Transverse colon (tissue), 4 donors: ENCODE measurements at places on chromosomes 12 and 14. TPM values are rescaled to one million over a fixed set of nuclear protein-coding genes. Genes with fewer than 3 reads are reported as not detected.

- DNase-seq, result no peak
These were observed 273.8 kb upstream of the SFSWAP start for GRCh38 chr12:131436922-131437705.

- DNase-seq, result no peak
These were observed 18.8 kb downstream of the ACVRL1 start for GRCh38 chr12:51926064-51926632.

DNA sequence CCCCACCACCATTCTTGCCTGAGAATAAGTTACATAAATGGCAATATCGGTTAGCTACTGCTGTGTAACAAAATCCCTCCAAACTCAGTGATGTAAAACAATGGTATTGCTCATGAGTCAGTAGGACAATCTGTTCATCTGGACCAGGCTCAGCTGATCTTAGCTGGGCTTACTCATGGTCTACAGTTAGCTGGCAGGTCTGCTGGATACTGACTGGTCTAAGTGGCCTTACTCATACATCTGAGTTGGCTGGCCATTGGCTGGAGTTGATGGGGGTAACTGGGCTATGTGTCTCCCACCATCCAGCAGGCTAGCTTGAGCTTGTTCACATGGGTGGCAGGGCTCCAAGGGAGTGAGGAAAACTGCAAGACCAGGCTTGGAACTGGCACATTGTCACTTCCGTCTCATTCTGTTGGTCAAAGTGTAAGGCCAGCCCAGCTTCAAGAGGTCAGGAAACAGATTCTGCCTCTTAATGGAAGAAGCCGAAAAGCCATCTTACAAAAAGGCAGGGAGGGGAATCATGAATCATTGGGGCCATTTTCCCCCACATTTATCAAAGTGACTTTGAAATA, 56.7 kb upstream of the CHGA start:
- DNase-seq, result no peak

DNA sequence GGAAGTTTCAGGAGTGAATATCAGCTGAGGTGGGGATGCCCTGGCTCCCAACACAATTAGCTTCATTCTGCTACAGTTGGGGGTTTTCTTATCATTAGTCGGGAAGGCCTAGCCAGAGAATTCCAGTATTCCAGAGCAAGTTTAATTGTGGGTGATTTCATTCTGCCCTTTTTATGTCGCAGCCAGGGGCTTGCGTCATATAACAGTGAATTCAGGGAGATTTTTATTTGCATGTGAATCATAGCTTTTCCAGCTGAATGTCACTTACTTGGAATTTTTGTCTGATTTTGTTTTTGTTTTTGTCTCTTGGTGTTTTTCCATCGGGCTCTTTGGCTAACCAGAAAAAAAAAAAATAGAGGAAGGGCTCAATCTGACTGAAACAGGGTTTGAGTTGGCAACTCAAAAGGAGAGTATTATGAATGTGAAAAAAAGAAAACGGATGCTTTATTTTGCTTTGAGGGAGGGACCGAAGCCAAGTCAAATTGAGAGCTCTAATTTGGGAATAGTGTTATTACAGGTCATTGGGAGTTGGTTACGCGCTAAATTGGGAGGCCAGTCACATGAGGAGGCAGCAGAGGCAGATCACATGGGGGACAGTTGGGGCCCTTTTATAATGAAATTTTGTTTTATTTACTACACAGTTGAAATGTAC, 119.4 kb downstream of the SAMD4A start:
- DNase-seq, result no peak

- DNase-seq, result no peak
These were observed 117.1 kb downstream of the GXYLT1 start for GRCh38 chr12:42027546-42027945.

- DNase-seq, result no peak
These were observed 95.1 kb downstream of the UNC79 start for GRCh38 chr14:93525696-93526451.

- no peak for DNase-seq
These were observed 14.0 kb upstream of the TBX3 start for GRCh38 chr12:114697741-114698565.

CYP46A1 gene
- total RNA-seq, result 0.64 TPM

- DNase-seq, result no peak
These were observed 16.8 kb downstream of the PELI2 start for GRCh38 chr14:56135001-56135400.

NUAK1 gene
- total RNA-seq, result 0.75 TPM

DNA sequence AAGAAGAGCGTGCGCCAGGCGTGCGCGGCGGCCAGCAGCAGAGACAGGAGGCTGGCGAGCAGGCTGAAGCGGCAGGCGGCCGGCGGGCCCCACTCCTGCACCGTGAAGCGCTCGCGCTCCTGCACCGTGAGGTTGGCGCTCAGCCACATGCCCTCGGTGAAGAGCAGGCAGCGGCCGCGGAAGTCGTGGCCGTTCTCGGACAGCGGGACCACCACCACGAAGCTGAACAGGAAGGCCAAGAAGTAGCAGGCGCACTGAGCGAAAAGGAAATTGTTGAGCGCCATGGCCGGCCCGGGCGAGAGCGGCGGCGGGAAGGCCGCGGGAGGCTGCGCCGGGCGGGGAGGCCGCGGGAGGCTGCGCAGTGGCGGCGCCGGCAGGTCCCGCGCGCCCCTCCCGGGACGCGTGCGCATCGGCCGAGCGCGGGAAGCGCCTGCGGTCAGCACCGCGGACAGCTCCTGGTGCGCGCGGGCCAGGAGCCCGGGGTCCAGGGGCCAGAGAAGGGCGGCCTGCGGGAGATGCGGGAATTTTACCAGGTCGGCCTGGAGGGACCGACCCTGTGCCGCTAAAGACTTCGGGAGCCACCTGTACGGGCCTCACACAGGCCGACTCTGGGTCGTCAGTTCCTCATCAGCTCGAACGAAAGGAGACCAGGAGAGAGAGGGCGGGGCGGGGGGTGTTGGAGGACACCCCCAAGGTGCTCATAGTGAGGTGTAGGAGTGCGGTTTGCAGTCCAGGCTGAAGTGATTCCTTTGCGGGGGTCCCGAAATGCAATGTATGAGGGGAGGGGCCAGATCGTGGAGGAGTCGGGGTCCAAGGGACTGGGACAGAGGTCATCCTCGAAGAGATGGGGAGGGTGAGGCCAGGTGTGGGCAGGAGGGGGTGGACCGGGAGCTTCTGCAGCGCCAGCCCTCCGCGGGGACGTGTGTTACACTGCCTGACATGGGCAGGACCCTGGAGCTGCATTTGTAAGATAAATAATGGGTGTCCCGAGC, at the start of gene TMEM179:
Gene TMEM179 (minus strand): TSS at position 315 of the 992 bp plus-strand sequence. CDS start 31 bp downstream, at position 284.
- DNase-seq, result no peak

- no peak for DNase-seq
These were observed 307.5 kb downstream of the EMP1 start for GRCh38 chr12:13504074-13504473.

TMEM253 gene
- total RNA-seq, result 63.7 TPM

DNA sequence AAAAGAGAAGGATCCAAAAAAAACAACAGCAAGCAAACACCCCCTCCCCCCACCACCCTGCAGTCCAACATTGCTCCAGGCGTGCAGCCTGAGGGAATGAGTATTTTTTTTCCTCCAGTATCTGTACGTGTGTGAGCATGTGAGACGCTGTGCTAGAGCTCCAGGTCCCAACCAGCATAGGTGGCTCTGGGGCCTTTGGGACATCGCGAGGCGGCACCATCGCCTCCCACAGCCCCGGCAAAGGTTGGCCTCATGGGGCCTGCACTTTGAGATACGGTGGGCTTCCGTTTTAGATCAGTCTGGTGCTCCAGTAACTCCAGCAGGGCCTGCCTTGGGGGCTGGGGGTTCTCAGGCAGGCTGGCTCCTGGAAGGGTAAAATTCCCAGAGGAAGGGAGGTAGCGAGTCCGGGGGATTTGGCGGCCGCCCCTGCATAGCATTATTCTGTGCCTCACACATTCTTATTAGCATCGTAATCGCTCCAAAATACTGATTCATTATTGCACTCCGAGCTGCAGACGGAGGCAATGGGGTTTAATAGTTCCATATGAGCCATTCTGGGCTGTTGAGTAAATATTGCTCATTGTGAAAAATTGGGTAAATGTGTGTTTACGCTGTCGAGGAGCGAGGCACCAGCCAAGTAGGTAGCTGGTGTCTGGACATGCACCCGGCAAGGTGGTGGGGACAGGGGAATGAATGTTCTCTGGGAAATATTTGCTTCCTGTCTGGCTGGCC, 143.1 kb upstream of the MYL2 start:
- no peak for DNase-seq

- no peak for DNase-seq
These were observed 45.6 kb downstream of the UNC79 start for GRCh38 chr14:93476305-93476704.

AP1G2 gene
- total RNA-seq, result 163 TPM

SRRM4 gene
- not detected for total RNA-seq

- no peak for DNase-seq
These were observed 2.2 kb downstream of the VAMP1 start for GRCh38 chr12:6468283-6468575.

DNA sequence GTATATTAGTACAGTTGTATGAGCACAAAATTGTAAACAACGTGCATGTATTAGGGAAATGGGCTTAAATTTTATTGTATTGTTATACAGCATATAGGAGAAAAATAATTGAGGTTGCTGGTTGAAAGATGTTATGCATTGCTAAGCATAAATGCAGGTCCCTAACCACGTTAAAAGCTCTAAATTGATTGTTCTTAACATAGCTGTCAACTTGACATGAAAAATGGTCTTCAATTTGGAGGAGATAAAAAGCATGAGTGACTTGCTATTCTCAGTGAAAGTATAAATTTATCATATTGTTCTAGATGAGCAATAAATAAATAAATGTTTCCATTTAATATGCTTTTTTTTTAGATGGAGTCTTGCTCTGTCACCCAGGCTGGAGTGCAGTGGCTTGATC, 506.6 kb upstream of the ATXN7L3B start:
- no peak for DNase-seq

DNA sequence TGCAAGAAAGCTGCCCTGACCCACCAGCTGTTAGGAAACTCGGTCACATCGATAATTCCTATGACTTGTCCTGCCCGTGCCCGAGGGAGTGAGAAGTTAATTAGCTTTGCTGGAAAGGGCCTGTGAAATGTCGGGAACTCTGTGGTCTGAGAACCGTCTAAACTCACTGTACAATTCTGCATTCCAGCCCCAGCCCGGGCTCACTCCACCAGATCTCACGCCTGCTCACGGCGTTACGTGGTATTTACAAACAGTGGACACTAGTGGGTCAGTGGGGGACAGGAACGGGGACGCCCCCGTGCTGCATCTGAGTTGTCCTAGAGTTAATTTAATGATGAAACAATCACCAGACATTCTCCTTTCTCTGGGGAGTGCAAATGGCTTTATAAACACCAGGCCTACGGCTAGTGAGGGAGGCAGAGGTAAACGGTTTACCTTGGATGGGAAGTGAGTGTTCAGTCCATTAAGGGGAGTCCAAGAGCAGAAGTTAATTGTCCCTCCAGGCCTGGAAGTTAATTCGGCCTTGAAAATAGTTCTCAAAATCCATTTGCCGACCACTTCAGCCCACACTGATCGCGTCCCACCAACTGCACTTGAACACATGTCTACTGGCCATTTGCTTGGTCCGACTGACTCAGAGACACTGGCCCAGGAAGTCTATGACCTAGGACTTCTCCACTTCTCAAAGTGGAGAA, 93.5 kb upstream of the MED13L start:
- DNase-seq, result no peak

- no peak for DNase-seq
These were observed 506 bp downstream of the TMEM132D start for GRCh38 chr12:129903092-129903945.

LYZ gene
- 26.2 TPM for total RNA-seq

DNA sequence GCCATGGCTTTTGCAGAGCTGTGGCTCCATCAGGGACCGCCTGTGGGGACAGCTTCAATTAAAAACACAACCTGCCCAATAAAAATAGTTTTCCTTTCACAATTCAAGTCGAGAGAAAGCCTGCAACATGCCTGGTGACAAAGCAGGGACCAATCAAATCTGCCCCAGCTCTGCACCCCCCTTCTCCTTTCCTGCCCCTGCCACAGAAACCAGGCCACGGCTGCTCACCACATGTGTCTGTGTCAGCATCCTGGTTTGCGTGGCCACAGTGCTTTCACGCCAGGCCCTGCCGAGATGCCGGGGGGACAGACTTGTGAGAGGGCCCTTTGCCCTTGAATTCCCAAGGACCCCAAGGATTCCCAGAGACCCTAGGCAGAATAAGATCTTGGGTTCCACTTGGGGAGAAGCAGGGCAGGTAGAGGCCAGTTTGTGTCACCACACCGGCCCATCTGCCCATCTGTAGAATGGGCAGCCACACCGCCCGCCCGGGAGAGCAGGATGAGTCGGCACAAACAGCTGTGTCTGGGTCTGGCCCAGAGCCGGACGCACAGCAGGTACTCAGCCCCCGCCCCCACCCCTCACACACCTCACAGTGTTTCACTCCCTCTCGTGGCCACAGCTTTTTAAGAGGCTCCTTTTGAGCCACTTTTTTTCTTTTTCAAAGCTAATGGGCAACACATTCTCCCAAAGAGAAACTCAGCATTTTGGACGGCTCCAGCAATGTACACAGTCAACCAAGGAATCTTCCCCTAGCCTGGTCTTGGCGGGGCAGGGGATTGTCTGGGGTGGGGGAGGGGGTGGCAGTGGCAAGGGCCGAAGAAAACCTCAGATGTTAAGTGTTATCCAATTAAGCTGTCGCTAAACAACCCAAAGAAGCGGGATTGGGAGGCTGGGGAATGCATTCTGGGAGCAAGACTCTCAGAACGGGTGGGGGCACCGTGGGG, 41.5 kb downstream of the BCL11B start:
- DNase-seq, result peak; percentile 45

- no peak for DNase-seq
These were observed 745 bp downstream of the PCK2 start for GRCh38 chr14:24094841-24095270.

GRCh38 chr12:88338486-88338885, 196.4 kb downstream of the TMTC3 start:
- DNase-seq, result no peak

POTEG gene
- total RNA-seq, result not detected

DNA sequence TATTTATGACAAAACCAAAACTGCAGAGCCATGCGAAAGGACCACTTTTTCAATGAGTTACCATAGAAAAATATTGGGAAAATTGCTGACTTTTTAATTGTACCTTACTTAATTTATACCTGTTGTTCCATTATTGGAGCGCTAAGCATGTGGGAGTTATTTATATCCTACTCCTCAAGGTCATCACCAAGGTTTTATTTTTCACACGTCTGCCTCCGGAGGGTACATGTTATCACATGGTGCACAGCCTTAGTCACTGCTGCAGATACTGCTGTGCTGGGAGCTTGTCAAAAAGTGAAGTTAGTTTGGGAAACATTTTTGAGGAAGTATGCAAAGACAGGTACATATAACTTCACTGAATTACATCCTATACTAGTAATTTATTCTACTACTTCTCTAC, 1444.3 kb downstream of the AACS start:
- DNase-seq, result no peak

C1QL4 gene
- not detected for total RNA-seq
